ENCODE measurements at places on chromosomes 11 and 22.

DNA sequence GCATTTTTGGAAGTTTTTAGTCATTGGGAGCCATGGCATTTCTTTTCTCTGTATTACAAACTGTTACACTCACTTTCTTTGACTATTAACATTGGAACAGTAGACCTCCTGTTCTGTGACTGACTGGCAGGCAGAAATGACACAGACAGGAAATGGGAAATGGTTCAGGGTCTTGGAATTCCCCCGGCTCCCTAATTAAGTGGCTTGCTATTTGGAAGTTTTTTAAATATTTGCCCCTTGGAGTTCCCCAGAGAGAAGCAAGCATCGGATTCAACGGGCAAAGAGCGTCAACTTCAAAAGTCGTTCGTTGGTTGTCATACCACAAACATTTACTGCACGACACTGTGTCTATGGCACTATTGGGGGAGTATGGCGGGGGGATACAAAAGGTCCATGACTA lies 1.1 kb upstream of the BIRC2 start:
- no peak for DNase-seq

DNA sequence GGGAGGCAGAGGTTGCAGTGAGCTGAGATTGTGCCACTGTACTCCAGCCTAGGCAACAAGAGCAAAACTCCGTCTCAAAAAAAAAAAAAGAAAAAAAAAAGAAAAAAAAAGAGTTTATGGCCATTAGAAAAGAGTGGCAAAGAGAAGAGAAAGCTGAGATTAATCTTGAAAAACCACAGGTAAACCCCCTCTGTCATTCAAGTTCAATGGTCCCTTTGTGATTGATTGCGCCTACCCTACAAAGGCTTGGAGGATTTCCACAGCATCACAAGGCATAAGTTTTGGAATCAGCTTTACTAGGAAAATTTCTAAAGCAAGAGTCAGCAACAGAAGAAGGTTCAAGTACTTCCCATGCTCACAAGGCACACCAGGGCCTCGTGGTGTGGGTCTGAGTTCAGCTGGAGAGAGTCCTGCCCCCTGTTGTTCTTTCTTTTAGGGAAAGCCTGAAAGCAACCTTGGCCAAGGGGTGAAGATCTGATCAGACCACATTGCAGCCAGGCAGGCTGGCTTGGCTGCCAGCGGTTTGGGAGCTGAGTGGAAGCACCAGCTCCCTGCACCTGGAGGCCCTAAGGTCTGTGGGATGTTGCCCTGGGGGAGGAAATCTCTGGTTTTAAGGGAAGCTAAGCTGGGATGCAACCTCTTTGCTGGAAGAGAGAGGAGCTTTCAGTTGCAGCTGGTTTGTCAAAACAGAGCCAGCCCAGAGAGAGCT lies 41.8 kb downstream of the SLN start:
- no peak for DNase-seq

DNA sequence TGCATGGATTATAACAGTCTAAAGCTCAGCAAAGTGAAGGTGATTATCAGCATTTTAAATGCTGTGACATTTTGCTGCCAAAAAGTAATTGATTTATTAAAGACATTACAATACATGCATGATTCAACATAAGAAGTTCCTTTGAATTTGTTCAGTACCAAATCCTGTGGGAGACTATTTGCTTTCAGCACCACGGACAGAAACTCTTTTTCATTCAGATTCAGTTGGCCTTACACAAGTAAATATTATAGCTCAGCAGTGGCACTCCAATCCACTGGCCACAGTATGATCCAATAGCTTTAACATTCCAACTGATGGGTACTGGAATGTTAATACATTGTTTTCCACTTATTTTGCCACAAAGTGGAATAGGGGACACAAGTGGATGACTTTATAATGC lies 806.7 kb downstream of the NTM start:
- DNase-seq, result no peak

- DNase-seq, result no peak
Observed at GRCh38 chr11:66324664-66325063, 7.8 kb upstream of the CD248 start.

- DNase-seq, result no peak
Observed at GRCh38 chr11:71181566-71181965, 70.8 kb downstream of the SHANK2 start.

- DNase-seq, result no peak
Observed at GRCh38 chr11:119087747-119088241, 3.1 kb downstream of the HMBS start.

DNA sequence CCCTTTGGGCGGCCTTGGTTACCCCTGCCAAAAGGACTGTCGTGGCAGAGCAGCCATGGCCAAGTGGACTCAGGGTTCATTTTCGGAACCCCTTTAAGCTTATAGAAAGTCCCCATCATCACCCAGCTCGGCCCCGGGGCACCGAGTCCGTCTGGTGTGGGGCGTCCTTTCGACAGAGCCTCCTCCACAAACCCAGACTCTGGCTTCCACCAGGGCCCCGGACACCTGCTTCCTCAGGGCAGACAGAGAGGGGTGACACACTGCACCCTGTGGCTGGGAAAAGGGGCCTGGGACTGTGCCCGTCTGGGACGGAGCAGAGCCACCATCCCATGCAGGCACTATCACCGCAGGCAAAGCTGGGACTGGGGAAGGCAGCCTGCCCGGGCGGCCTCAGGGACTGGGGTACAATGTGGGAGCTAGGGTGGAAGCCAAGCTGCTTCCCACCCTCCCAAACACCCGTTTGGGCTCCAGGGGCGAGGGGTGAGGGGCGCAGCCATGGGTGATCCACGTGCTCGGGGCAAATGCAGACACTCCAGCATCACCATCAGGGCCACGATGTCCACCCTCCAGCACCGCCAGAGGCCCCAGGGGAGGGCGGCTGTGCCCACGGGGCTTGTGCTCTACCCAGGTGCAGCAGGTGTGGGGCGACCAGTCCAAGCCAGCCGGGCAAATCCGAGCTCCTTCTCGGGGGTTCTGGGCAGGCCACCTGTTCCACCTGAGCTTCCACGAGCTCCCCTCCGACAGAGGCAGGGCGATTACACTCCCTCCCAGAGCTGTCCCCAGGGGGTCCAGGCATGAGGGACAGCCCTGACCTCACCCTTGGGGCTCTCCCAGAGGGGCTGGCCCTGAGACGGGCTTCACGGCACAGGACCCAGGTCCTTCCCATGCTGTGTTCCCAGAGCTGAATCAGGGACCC lies 11.7 kb upstream of the MRPL23 start:
- no peak for DNase-seq

- DNase-seq, result no peak
Observed at GRCh38 chr11:70255477-70256116, 14.9 kb upstream of the PPFIA1 start.

GRCh38 chr11:60844045-60844869 lies 2.3 kb downstream of the CCDC86 start:
- DNase-seq, result no peak

GRCh38 chr11:73585834-73586575 lies 11.9 kb downstream of the FAM168A start:
- no peak for DNase-seq

DNA sequence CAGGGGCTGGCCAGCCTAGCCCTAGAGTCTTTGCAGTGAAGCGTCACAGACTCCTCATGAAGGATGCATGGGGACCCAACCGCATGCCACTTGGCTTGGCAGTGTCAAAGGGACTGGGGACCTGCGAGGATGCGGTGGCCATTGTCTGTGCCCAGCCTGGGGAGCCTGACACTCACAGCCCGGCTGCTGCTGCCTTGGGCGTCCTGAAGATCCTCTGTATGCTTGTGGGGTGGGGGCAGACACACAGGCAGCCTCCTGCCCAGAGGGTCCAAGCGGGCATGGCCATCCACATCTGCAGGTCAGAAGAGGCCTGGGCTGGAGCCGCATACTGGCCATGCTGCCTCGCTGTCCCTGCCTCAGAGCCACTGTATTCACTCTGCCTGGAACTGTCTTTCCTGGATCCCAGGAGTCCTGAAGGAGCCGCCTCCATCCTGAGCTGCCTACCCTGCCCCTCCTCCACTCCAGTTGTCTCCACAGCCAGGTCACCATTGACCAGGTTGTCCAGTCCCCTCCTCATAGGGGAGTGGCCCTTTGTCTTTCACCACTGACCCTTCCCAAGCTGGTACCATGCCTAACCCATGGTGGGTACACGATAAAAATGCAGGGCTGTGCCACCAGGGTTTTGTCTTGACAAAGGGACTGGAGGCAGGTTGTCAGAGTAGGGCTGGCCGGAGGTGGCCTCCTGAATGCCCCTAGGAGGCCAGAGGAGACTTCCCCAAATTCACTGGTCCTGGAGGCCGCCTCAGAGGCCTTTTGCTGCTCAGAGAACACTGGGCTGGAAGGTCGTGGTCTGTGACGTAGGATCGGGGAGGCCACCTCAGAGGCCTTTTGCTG lies 107.0 kb downstream of the KCNQ1OT1 start:
- peak; percentile 41 for DNase-seq

- no peak for DNase-seq
Observed at GRCh38 chr22:38291201-38291777, 18.5 kb upstream of the TMEM184B start.

- no peak for DNase-seq
Observed at GRCh38 chr22:41578114-41578513, 11.5 kb downstream of the PMM1 start.

GRCh38 chr22:48703265-48703941 lies 1124.3 kb downstream of the BRD1 start:
- no peak for DNase-seq

DNA sequence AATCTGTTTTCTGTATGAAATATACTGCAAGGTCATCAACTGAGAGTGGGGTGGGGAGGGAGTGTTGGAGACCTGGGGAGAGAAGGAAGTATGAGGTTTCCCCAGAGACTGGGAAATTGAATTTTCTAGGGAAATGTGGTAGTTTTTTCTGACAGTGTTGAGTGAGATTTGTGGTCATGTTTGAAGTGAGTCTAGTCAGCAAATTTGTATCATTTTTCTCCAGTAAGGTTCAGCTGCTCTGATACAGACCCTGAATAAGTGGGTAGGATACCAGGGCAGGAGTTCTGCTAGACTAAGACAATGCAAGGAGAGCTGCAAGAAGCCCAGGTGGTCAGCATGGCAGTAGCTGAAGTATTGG lies 112.0 kb downstream of the PKNOX2 start:
- DNase-seq, result no peak

- no peak for DNase-seq
Observed at GRCh38 chr11:73113426-73113825, 28.7 kb downstream of the FCHSD2 start.

GRCh38 chr11:63831326-63831725 lies 7.6 kb upstream of the MARK2 start:
- no peak for DNase-seq

- peak; percentile 93 for DNase-seq
Observed at GRCh38 chr22:38114484-38115398, 4.3 kb upstream of the BAIAP2L2 start.

DNA sequence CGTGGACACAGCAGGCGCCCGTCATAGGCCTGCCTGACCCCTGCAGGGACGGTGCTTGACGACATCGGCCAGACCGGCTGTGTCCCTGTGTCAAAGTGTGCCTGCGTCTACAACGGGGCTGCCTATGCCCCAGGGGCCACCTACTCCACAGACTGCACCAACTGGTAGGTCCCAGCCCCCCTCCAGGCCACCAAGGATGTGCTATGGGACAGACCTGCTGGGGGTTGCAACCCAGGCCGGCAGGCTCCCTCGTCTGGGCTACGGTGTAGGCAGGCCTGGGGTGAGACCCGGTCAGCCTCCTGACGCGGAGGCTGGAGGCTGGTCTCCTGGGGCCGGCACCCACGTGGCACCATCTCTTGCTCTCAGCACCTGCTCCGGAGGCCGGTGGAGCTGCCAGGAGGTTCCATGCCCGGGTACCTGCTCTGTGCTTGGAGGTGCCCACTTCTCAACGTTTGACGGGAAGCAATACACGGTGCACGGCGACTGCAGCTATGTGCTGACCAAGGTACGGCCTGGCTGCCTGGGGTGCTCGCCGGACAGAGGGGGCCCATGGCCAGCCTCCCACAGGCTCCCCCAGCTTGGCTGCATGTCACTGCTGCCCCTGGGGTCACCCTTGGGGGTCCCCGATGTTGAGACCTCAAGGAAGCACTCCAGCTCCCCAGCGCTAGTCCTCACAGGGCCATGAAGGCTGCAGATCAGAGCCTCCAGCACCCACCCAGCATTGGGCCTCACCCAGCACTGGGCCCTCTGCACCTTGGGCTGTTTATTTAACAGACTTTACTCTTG lies 7.7 kb downstream of the MUC5AC start:
- DNase-seq, result no peak

DNA sequence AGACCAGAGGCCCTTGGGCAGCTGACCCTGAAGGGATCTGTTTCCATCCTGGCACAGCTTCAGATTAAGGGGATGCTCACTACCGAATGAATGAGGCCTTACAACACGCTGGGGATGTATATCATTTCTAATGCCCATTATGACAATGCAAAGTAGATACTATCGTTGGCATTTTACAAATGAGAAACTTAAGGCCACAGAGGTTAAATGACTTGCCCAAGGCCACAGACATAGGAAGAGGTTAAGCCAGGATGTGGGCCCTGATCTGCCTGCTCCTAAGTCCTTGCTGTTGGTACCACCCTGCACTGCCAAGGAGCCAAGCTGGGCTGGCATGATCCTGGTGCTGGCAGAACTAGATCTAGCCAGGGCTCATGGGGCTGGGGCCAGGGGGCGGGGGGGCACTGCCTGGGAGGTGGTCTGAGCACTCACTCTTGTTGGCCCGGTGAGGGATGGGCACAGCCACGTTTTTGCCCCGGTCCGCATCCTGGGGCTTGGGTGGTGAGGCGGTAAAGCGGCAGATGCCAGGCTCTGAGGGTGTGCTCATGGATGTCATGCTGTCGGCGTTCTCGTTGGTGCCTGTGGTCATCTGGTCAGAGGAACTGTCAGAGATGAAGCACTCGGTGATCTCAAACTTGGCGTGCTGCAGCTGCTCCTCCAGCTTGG lies 102.8 kb downstream of the CEP164 start:
- no peak for DNase-seq

- DNase-seq, result no peak
Observed at GRCh38 chr22:37377138-37377537, 50.1 kb downstream of the ELFN2 start.

GRCh38 chr11:126514061-126514693 lies 158.7 kb downstream of the ST3GAL4 start:
- no peak for DNase-seq

All from activated CD8-positive, alpha-beta memory T cell treated with anti-CD3 and anti-CD28 coated beads for 24 hours (primary cell).